ENCODE measurements at places on chromosomes 13 and 19. TPM values are rescaled to one million over a fixed set of nuclear protein-coding genes. Genes with fewer than 3 reads are reported as not detected.

Gene C1QTNF9B
- not detected for total RNA-seq

Gene PCDH9
- total RNA-seq = 7.8 TPM

Gene CD79A
- total RNA-seq = 1.1 TPM

Gene PINLYP
- total RNA-seq = 0.34 TPM

Gene CHAMP1
- 25.0 TPM for total RNA-seq

Gene NANOS2
- not detected for total RNA-seq

Gene GAPDHS
- not detected for total RNA-seq

Data from A549 treated with DMSO at 1 μM for 4 hours (cell line).